ENCODE measurements at places on chromosomes 1 and 21.

DNA sequence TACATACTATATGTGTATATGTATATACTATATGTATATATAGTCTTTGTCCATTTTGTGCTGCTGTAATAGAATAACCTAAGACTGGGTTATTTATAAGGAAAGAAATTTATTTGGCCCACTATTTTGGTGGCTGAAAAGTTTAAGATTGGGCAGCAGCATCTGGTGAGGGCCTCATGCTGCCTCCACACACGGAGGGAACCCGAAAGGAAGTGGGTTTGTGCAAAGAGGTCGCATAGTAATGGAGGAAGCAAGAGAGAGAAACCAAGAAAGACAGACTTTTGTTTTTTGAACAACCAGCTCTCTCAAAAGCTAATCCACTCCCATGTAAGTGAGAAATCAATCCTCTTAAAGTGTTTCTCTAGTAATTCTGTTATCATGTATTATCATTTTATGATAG, 1147.3 kb downstream of the NCAM2 start:
- no peak for DNase-seq

- no peak for DNase-seq
These were observed 44.8 kb upstream of the POU2F1 start for GRCh38 chr1:167175901-167176300.

DNA sequence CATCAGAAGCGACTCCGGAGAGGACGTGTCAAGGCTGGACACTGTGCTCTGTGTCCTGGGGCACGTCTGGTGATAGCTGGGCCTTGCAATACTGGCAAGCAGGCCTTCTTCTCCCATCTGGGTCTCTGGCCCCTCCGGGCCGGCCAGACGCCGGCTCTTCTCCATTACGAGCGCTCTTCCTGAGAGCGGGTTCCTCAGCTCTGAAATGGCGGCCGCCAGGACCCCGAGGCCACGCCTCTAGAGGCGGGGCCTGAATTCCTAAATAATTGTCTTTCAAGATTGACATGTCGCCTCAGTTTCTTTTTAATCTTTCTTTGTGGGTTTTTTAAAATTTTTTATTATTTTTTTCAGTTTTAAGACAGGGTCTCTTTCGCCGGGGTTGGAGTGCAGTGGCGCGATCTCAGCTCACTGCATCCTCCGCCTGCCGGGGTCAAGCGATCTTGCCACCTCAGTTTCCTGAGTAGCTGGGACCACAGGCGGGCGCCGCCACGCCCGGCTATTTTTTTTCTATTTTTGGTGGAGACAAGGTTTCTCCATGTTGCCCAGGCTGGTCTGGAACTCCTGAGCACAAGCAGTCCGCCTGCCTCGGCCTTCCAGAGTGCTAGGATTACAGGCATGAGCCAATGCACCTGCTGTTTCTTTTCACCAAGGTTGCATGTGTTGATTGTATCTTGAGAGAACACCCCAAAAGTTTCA, 9.2 kb downstream of the RNF2 start:
- DNase-seq = no peak

GRCh38 chr1:31183927-31184554, 55.6 kb downstream of the NKAIN1 start:
- peak; percentile 40 for DNase-seq

GRCh38 chr1:225876900-225877510, 5.2 kb downstream of the TMEM63A start:
- no peak for DNase-seq

- no peak for DNase-seq
These were observed 57.7 kb downstream of the PRRX1 start for GRCh38 chr1:170721621-170722020.
